ENCODE measurements at places on chromosomes 11 and 22.

DNA sequence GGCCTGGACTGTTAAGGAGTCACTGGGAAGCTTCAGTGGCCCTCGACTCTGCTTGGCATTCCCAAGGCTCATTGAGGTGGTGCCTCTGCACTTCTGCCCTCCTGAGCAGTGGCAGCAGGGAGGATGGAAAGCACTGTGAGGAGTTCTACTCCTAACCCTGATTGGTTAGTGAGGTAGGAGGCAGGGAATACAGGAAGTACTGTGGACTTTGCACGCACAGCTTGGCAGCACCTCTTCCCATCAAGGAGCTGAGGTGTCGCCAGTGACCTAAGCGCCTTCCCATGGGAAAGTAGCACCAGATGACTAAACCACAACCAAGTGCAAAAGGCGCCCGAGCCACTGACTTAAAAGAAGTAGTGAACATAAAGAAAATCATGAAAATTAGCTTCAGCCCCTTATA is 152.5 kb upstream of the CADM1 start:
- DNase-seq = no peak

- peak; percentile 45 for DNase-seq
These were observed 23.6 kb downstream of the TXN2 start for GRCh38 chr22:36457688-36458450.

- DNase-seq = no peak
These were observed 67.8 kb downstream of the GGTLC2 start for GRCh38 chr22:22712092-22712658.

DNA sequence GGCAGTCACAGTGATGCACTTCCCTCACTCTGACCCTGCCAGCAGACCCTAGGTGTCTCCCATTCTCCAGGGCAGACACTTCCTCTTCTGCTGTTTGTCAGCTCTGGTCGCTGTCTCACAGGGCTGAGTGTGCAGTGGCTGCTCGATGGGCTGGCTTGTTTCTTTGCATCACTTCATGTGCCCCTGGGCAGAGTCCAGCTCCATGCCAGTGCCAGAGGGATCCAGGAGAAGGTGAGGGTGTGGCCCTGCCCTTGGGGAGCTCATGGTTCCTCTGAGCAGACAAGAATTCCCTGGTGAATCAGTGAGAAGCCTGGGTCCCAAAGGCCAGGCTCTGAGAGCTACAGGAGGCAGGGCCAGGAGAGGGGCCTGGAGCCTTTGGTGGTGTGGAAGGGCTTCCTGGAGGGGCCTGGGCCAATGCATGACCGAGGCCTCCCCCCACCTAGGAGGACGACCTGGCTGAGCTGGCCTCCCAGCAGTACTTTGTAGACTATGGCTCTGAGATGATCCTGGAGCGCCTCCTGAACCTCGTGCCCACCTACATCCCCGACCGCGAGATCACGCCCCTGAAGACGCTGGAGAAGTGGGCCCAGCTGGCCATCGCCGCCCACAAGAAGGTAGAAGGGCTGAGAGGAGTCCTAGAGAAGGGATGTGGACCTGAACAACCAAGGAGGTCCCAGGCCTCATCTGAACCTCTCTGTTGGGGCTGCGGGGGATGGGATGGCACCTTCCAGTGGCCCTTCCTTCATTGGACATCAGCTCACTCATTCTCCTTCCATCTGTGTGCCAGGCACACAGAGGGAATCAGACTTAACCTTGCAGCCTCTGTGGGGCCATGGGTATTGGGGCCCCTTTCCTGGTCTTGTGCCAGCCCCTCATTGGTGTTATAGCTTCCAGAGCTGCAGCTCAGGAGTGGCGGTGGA is 66.1 kb downstream of the MYO7A start:
- no peak for DNase-seq

- no peak for DNase-seq
These were observed 3.1 kb downstream of the BET1L start for GRCh38 chr11:203945-204586.

DNA sequence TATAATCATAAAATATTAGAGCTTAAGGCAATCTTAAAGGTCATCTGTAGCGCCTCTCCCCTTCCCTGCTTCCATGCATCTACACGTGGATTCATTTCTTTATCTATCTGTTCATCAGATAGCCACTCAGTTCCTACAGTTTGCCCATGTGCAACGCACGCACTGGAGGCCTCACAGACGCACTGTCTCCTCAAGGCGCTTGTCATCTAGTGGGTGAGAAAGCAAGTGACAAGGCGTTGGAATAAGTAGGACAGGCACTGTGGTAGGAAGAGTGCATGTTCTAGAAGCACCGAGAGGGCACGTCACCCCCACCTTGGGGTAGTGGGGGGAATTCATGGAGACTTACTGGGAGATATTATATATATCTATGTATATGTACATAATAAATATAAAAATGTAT is 20.8 kb upstream of the JAM3 start:
- peak; percentile 57 for DNase-seq

DNA sequence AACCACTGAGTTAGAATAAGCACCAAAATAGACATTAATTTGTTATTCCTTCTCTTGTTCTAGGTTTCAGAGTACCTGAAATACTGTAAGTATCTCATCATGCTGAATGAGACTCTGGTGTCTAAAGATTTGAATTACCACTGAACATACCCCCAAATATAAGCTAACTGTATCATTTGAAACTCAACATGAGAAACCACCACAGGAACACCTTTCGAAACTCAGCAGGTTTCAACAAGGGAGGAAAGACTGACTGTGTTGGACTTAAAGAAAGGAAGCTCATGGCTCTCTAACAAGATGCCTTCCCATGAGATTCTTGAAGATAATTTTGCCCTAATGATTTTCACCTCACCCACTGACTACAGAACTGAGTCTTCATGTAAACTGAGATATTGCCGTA is 37.0 kb downstream of the PRCP start:
- no peak for DNase-seq

DNA sequence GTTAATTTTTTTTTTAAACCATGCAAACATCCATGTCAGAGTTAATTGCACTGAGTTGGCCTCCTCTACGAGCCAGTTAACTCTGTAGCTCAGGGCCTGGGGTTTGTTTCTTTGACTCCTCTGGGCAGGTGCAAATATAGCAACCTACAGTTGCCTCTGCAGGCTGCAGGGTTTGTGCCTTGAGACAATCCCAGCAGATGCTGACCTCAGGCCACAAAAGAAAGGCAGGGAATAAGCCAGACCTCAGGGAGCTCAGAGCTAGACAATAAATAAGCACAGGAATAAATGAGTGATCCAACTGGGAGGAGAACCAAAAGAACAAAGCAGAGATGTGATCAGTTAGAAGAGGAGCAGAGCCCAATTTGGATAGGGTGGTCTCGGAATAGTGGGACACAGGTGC is 390.8 kb downstream of the SHANK2 start:
- DNase-seq = no peak

- no peak for DNase-seq
These were observed 1190.9 kb downstream of the BRD1 start for GRCh38 chr22:48636746-48637145.

- no peak for DNase-seq
These were observed 92.7 kb downstream of the SGSM3 start for GRCh38 chr22:40463017-40463631.

- no peak for DNase-seq
These were observed 155.7 kb downstream of the CNTN5 start for GRCh38 chr11:99176430-99176829.

GRCh38 chr22:36365020-36365411 is 22.8 kb downstream of the MYH9 start:
- DNase-seq = peak; percentile 97

GRCh38 chr11:61037441-61038093 is 64.7 kb upstream of the CD5 start:
- DNase-seq = no peak

- DNase-seq = no peak
These were observed 36.5 kb upstream of the ANKK1 start for GRCh38 chr11:113351068-113351450.

DNA sequence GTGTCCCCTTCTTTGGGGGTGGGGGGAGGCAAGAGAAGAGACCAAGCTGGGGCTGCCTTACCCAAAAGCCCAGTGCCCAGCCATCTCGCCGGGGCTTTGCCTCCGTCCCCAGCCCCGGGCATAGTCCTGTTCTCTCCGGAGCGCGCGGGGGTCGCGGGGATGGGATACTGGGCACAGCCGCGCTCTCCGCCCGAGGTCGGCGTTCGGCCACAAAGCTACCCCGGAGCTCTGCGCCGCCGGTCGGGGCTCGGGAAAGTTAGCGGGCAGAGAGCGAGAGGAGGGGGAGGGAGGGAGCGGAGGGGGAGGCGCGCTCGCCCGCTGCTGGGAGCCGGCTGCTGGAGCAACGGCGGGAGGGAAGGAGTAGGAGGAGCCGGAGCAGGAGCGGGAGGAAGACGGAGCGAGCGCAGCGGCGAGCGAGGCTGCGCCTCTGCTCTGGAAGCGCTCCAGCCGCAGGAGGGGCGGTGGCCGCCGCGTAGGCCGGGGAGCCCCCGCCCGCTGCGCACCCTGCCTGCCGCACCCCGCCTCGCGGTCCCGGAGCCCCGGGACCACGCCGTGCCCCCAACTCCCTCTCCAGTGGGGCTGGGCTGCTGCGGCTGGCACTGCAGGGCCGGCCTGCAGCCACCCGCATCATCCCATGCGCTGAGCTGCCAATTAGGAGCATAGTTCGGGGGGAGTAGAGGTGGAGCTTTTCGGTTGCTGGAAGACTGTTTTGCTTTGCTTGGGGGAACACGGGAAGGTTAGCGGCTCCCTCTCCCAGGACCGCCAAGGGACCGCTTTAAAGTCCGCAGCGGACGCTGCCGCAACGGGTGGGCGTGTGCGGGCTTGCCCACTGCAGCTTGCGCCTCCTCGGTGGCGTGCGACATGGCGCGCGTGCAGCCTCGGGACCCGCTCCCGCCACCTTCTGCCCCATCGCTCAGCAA is at the start of gene SCN4B:
TSS of gene SCN4B (minus strand) at position 272 of the 920 bp plus-strand sequence. CDS start at position 122, 150 bp downstream.
- DNase-seq = peak; percentile 68

GRCh38 chr11:64011371-64011770 is 24.4 kb upstream of the FLRT1 start:
- DNase-seq = no peak

- no peak for DNase-seq
These were observed 45.4 kb upstream of the CARS1 start for GRCh38 chr11:3102641-3102921.
